ENCODE measurements at places on chromosomes 16 and 17. TPM values are rescaled to one million over a fixed set of nuclear protein-coding genes. Genes with fewer than 3 reads are reported as not detected.

Gene RSKR
- total RNA-seq: 21.0 TPM

Gene GPR142
- total RNA-seq: not detected

Gene HSPB9
- total RNA-seq: not detected

Gene DPEP1
- total RNA-seq: not detected

Gene LRRC37A
- 10.0 TPM for total RNA-seq

Gene DDX28
- 19.7 TPM for total RNA-seq

Gene CDK5R1
- 9.6 TPM for total RNA-seq

Gene CLEC18B
- total RNA-seq: 1.3 TPM

Gene EVI2A
- 52.5 TPM for total RNA-seq

Gene BMERB1
- 7.1 TPM for total RNA-seq

Gene ARMC7
- total RNA-seq: 15.4 TPM

Gene SDR42E2
- 0.18 TPM for total RNA-seq

Gene TBC1D3C
- total RNA-seq: 4.6 TPM

Gene FOXF1
- not detected for total RNA-seq

Gene TMED6
- total RNA-seq: 2.0 TPM

Gene VTN
- total RNA-seq: 0.18 TPM

Gene CTRB1
- not detected for total RNA-seq

Gene UBE2Z
- total RNA-seq: 154 TPM

Gene NETO2
- 8.7 TPM for total RNA-seq

Gene CIBAR2
- not detected for total RNA-seq

Gene KRT20
- total RNA-seq: not detected

Gene XYLT1
- total RNA-seq: 17.0 TPM

Gene CDH13
- total RNA-seq: not detected

Gene NPIPB6
- 2.1 TPM for total RNA-seq

Gene ITGB4
- total RNA-seq: 2.2 TPM

Gene NLE1
- 26.3 TPM for total RNA-seq

Gene AURKB
- total RNA-seq: 1.7 TPM

Gene GINS2
- total RNA-seq: 6.0 TPM

Gene DLX3
- not detected for total RNA-seq

Gene KRTAP2-1
- total RNA-seq: not detected

Gene OR1A1
- total RNA-seq: not detected

Gene ADAD2
- not detected for total RNA-seq

Gene OMG
- 0.16 TPM for total RNA-seq

Gene SHCBP1
- total RNA-seq: 2.0 TPM

Gene ARL17B
- total RNA-seq: 43.3 TPM

Gene KRTAP4-3
- not detected for total RNA-seq

Gene CEP112
- total RNA-seq: 3.8 TPM

Measured in activated B cell treated with CpG ODN at 0.5 μM for 24 hours (primary cell).